ENCODE measurements at places on chromosomes 1 and 21.

DNA sequence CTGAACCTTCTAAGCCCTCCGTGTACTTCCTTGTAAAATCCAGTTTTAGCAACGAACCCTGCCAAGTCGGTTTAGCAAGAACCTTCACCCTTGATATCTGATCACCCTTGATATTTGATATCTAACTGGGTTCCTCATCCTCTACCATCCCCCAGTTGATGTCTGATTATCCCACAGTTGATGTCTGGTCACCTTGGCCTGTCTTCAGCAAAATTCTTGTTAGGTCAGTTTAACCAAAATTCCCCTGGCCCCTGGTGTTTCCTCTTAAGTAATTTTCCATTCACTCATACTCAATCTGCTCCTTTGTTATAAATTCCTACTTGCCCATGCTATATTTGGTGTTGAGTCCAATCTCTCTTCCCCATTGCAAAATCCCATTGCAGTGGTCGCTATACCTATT lies 114.5 kb upstream of the ZNHIT6 start:
- DNase-seq, result no peak

GRCh38 chr1:90501281-90501680 lies 215.8 kb downstream of the BARHL2 start:
- DNase-seq, result no peak

DNA sequence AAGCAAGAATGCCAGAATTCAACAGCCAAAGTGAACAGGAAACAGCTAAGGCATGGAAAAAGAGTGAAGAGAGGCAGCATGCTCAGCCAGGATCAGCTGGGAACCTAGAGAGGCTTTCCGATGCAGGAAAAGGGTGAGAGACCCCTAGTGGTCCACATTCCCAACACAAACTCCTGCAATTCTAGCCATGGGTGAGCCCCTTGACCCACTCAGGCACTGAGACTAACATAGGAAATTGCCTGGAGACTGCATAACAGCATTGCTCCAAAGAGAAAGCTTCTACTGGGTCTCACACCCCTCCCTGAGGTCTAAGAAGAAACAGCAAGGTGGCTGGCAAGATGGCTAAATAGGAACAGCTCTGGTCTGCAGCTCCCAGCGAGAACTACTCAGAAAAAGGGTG lies 123.2 kb downstream of the LHX8 start:
- DNase-seq, result no peak

DNA sequence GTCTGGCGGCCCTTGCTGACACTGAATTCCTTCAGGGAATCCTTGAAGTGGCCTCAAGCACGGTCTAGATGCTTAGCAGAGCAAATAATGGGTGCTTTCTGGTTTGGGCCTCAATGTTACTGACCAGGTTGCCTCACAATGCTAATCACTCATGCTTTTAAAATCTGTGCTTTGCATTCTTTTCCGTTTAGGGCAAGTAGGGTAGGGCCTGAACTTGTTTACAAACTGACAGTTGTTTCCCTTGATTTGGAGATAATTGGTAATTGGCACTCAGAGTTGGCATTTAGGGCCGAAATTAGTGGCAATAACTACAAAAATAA lies 1.4 kb downstream of the VPS13D start:
- DNase-seq, result no peak
